Stimulated activated CD8-positive, alpha-beta memory T cell treated with anti-CD3 and anti-CD28 coated beads, Interleukin-12 subunit alpha, Interleukin-12 subunit beta, amount 100 ng/mL, for 1 hour (primary cell): ENCODE measurements at places on chromosomes 2 and 18.

- no peak for DNase-seq
These were observed 40.2 kb upstream of the LYPD6B start for GRCh38 chr2:148998165-148998830.

- DNase-seq, result no peak
These were observed 30.3 kb downstream of the ASAP2 start for GRCh38 chr2:9236867-9237266.

DNA sequence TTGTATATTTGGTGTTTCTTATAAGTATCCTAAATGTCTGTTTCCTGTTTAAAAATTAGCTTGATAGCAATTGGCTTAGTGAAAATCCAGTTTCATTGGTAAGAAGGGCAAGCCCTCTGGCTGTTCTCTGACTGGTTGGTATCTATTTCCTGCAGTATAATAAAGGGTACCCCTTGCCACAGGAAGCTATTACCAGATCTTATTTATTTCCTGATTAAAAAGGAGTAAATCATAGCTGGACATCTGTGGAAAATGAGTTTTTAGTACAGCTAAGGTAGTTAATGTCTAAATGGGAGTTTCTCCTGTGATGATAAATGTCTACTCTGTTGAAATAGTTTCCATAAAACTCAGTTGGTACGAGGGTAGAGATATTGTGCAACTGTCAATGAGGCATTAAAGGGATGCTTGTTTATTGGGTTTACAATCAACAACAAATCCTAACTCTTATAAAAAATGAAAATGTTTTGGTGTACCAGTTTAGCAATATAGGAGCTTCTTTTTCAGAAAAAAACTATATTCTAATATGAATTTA is 58.7 kb downstream of the FASTKD2 start:
- DNase-seq, result no peak

DNA sequence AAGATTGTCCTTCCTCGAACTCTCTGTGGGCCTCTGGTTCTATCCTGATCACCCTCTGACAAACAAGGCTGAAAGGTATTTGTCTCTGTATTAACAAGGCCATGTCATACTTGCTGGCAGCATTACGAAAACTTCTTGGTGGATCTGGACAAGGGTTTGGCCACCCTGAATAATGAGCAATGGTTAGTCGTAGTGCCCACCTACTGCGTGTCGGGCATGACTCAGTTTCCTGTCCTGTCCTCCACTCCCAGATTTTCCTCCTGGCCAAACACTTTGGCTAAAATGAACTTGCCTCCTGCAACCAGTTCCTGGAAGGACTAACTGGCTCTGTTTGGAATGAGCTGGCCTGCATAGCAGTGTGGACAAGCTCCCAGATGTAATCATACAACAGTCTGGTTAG is 198.5 kb upstream of the SMIM21 start:
- no peak for DNase-seq

GRCh38 chr2:175838979-175839378 is 163.1 kb downstream of the LNPK start:
- DNase-seq, result no peak

- DNase-seq, result no peak
These were observed 28.9 kb upstream of the LMAN1 start for GRCh38 chr18:59387687-59388565.

- no peak for DNase-seq
These were observed 176.3 kb downstream of the ANKRD30B start for GRCh38 chr18:14924226-14924625.
